Right renal cortex interstitium (tissue), 3 donors: ENCODE measurements at places on chromosomes 5 and 9. TPM values are rescaled to one million over a fixed set of nuclear protein-coding genes. Genes with fewer than 3 reads are reported as not detected.

Gene FOXI1
- polyA plus RNA-seq, result 7.0 TPM

Gene TIMD4
- polyA plus RNA-seq, result 0.36 TPM

Gene SLC4A9
- 23.9 TPM for polyA plus RNA-seq

Gene PCDHGA5
- 2.4 TPM for polyA plus RNA-seq

Gene PCDHB6
- 3.2 TPM for polyA plus RNA-seq

Gene PCDHA11
- polyA plus RNA-seq, result 0.76 TPM
